Astrocyte (in vitro differentiated cells and primary cell): ENCODE measurements at places on chromosomes 5 and 9. TPM values are rescaled to one million over a fixed set of nuclear protein-coding genes. Genes with fewer than 3 reads are reported as not detected.

The PCDHGA3 gene
- 0.14 and 0.17 TPM in 2 replicates for total RNA-seq

The IL9 gene
- not detected in 2 replicates for total RNA-seq

The ADAMTS6 gene
- 27.7 and 37.1 TPM in 2 replicates for total RNA-seq

The TOPORS gene
- 19.7 and 20.4 TPM in 2 replicates for total RNA-seq

The G3BP1 gene
- total RNA-seq: 231 and 246 TPM in 2 replicates
